ENCODE measurements at places on chromosomes 4 and X. TPM values are rescaled to one million over a fixed set of nuclear protein-coding genes. Genes with fewer than 3 reads are reported as not detected.

The STARD8 gene
- not detected for total RNA-seq

The MAGED4B gene
- total RNA-seq: 0.63 TPM

The NALF2 gene
- total RNA-seq: not detected

The TBC1D8B gene
- 4.7 TPM for total RNA-seq

The GALNTL6 gene
- not detected for total RNA-seq

The WNK3 gene
- 0.92 TPM for total RNA-seq

The SPANXD gene
- total RNA-seq: not detected

The XKRX gene
- 1.6 TPM for total RNA-seq

The PAGE2 gene
- total RNA-seq: not detected

The CLNK gene
- total RNA-seq: not detected

The CT45A1 gene
- total RNA-seq: not detected

The GPR78 gene
- total RNA-seq: not detected

The SPACA5 gene
- total RNA-seq: not detected

The PRR27 gene
- not detected for total RNA-seq

The PPP1R2C gene
- not detected for total RNA-seq

The TLR10 gene
- not detected for total RNA-seq

The DSPP gene
- not detected for total RNA-seq

The OPN1MW2 gene
- total RNA-seq: not detected

The SMR3B gene
- not detected for total RNA-seq

The TXK gene
- total RNA-seq: not detected

The EIF2S3 gene
- 166 TPM for total RNA-seq

The PDE6B gene
- not detected for total RNA-seq

The SATL1 gene
- not detected for total RNA-seq

The XAGE1A gene
- not detected for total RNA-seq

The NHS gene
- 3.6 TPM for total RNA-seq

The FREM3 gene
- total RNA-seq: not detected

The LAS1L gene
- 41.7 TPM for total RNA-seq

The SULT1E1 gene
- 0.51 TPM for total RNA-seq

The SLC6A14 gene
- total RNA-seq: 37.3 TPM

The BCORL1 gene
- 2.8 TPM for total RNA-seq

The CXXC4 gene
- total RNA-seq: 0.42 TPM

The CLDN22 gene
- total RNA-seq: not detected

The YTHDC1 gene
- 34.4 TPM for total RNA-seq

The FAM9B gene
- not detected for total RNA-seq

The PPARGC1A gene
- 0.42 TPM for total RNA-seq
